ENCODE measurements at places on chromosomes 13 and 19.

DNA sequence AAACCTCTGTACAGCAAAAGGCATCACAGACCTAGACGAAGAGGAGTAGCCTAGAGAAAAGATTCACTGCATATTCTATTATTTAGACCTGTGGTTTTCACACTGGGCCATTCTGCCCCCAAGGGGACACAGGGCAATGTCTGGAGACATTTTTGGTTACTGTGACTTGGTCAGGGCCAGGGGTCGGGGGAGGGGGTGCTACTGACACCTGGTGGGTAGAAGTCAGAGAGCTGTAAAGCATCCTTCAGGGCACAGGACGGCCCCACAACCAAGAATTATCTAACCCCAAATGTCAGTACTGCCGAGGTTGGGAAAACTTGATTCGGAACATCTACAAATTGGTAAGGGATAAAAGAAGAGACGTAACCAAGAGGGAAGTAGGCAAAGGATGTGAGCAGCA is 11.3 kb downstream of the ELAVL1 start:
- no peak for DNase-seq

- DNase-seq: no peak
These were observed 766.4 kb upstream of the KLHL1 start for GRCh38 chr13:70874636-70875035.

DNA sequence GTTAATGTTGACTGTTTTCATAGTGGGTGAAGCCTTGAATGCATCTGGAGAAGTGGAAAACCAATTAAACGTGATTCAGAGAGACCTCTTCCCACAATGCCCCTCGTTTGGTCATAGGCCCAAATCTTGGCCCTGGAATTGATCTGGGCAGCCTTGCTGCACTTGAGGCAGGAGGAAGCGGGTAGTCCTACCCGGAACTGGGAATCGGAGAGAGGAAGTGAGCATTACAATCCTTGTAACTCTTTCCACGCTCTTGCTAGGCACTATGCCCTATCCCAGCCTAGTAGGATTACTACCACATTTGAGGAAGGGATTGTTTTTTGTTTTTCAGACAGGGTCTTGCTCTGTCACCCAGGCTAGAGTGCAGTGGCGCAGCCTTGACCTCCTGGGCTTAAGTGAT is 3.6 kb downstream of the KCNK6 start:
- DNase-seq: no peak

DNA sequence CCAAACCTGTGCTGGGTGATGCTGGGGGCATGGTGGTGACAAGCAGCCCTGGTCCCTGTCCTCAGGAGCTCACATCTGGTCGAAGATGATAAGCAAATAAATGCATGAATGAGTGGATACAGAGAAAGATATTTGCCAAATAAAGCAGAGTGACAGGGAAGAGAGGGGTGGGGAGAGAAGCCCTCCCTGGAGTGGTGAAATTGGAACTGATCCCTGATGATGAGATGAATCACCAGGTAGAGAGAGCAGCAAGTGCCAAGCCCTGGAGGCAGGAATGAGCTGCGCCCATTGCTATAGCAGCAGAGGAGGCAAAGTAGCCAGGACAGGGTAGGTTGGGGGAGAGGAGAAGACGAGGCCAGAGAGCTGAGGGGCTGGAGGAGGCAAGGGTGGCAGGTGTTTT is 13.7 kb downstream of the FXYD5 start:
- DNase-seq: no peak
